ENCODE measurements at places on chromosomes 5 and 9.

DNA sequence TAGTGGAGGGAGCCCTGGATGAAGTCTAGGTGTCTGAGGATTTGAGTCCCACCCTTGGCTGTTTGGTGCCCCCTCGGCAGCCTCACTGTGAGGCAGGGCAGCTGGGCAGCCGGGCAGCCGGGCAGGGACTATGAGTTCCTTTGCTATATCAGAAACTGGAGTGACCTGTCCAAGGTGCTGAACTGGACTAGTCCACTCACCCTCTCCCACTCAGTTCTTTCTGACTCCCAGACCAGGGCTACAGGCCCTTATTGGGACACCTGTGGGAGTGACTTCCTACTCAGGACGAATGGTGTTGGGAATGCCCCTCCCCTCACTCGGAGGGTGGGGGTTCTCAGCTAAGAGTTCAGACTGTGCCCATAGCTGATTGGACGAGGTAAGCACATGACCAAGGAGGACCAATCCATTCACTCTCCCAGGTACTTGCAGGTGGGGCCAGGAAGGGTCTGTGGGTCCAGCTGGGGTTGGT, 34.1 kb upstream of the RAPGEF1 start:
- DNase-seq = no peak

- DNase-seq = no peak
These were observed 81.1 kb downstream of the PHF2 start for GRCh38 chr9:93657331-93658111.

- no peak for DNase-seq
These were observed 24.2 kb downstream of the POU5F2 start for GRCh38 chr5:93717162-93717561.

DNA sequence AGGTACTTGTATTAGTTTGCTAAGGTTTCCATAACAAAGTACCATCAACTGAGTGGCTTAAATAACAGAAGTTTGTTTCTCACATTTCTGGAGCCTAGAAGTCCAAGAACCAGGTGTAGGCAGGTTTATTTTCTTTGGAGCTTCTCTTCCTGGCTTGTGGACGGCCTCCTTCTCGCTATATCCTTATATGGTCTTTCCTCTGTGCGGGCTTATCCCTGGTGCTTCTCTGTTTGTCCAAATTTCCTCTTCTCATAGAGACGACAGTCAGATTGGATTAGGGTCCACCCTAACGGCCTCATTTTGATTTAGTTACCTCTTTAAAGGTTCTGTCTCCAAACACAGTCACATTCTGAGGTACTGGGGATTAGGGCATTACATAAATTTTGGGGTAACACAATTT, 88.3 kb downstream of the RMI1 start:
- no peak for DNase-seq

DNA sequence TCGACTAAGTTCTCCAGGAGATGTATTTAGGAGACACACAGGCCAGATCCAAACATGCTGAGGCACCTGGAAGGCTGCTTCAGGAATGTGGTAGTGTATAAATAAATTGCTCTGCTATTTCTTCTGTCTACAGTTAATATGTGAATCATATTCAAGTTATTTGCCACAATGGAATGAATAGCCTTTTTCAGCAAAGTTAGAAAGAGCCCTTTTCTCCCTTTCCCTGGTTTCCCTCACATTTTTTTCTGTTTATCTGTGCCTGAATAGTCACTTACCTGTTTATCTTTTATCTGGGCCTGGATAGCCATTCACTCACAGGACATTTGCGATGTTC, 44.1 kb upstream of the CLINT1 start:
- no peak for DNase-seq

DNA sequence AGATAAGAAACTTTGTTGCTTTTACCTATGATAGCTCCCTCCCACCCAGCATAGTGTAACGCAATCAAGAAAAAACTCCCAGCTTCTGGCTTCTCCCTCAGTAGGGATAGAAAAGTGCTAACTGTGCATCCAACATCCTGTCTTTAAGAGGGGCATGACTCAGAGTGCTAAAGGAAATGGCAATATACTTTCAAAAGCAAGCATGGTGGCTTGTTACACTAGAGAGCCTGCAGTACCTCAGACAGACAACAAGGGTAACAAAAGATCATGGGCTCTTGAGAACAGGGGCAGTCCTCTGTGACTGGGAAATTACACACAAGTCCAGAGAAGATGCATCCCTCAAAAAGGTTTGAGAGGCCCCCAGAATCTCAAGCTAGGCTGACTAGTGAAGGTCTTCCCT, 37.8 kb downstream of the PRELID2 start:
- no peak for DNase-seq

DNA sequence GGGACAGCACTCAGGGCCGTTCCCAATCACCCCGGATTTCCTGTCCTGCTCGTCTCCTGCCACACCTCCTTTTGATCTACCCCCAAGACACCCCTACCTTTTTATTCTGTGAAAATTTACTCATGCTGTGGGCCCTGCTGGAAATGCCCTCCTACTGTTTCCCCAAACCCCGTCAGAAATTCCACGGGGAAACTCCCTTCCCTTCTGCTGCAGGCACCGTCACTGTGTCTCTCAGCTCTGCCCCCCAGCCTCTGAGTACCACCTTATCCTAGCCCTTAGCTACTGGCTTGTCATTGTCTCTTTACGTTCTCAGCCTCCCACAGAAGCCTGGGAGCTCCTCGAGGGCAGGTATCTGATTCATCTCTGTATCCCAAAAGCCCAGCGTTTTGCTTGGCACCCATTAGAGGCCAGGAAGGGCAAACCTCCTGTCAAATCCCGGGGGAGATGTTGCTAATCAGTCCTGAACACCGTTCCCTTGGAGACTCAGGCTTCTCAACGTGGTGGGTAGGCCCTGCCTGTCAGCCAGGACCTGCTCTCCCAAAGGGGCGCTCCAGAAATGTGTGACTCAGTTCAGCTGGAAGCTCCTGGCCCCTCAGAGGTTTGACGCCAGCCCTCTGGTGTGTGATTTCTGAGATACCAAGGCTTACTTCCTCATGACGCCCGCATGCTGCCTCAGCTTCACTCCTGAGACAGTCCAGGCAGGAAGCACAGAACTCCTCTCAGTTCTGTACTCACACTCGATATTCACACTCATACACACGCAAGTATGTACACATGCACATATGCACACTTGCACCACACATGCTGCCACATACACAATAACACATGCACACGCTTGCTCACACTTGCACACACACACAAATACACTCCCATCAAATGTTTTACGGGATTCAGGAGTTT, 50.7 kb upstream of the GRHPR start:
- DNase-seq = no peak

DNA sequence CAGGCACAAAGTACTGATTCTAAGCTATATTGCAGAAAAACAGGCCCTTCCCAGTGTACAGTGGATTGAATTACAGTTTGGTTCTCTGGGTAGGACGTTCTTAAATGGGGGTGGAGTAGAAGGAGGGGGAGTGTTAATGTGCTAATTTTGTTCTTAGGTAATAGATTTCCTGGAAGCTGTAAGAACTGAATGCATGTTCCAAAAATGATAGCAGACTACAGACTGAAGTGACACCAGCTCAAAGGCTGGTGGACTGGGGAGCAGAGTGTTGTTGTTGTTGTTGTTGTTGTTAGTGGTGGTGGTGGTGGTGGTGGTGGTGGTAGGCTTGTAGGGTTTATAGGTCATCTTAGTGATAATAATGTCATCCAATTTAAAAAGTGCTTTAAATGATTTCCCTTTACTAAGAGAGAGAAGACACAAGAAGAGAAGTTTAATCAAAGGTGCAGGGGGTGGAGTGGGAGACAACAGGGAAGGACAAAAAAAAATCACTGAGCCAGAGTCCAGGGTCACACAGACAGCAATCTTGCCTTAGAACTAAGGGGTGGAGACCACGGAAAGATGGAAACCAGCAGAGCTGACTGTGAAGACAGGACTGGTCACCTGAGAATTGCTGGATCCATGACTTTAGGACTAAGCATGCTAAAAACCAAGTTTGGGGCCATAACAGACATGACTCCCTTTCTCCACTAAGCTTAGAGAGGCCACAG, 27.0 kb downstream of the TTLL11 start:
- no peak for DNase-seq

- DNase-seq = no peak
These were observed 7.3 kb downstream of the UCK1 start for GRCh38 chr9:131523451-131524435.
